Left renal pelvis (tissue), 4 donors: ENCODE measurements at places on chromosomes 2 and 18. TPM values are rescaled to one million over a fixed set of nuclear protein-coding genes. Genes with fewer than 3 reads are reported as not detected.

DNA sequence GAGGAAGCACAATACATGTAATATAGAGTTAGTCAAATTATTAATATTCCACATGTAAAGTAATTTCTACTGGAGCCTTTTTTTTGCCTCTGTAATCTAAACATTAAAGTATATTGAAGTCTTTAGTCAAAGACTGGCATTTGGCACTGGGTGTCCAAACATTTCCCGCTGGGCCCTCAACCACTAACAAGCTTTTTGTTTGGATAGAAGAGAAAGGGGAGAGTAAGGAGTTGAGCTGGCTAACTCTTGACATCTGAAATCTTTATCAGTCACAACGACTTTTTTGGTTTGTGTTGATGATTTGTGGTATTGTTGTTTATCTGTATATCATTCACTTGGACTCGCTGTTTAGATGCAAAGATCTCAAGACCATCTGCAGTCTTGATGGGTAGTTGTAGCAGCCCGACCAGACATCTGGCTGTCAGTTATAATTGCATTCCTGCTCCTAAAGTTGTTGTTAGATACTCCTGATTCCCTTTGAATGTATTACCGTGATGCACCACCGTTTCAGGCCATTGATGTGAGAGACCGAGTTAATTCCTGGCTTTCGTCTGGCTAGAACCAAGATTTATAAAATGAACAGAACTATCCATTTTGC lies 379.6 kb downstream of the MTX2 start:
- no peak for DNase-seq

OR6B2 gene
- polyA plus RNA-seq: not detected

GRCh38 chr2:105712166-105712915 lies 32.4 kb upstream of the NCK2 start:
- DNase-seq: no peak

PROKR1 gene
- polyA plus RNA-seq: 0.62 TPM

GRCh38 chr2:12050396-12050795 lies 304.0 kb downstream of the LPIN1 start:
- DNase-seq: no peak

GRCh38 chr2:230939066-230939591 lies 14.1 kb upstream of the GPR55 start:
- DNase-seq: no peak

RNF152 gene
- 8.4 TPM for polyA plus RNA-seq

- DNase-seq: no peak
Observed at GRCh38 chr2:235333076-235333475, 160.8 kb upstream of the AGAP1 start.

DNA sequence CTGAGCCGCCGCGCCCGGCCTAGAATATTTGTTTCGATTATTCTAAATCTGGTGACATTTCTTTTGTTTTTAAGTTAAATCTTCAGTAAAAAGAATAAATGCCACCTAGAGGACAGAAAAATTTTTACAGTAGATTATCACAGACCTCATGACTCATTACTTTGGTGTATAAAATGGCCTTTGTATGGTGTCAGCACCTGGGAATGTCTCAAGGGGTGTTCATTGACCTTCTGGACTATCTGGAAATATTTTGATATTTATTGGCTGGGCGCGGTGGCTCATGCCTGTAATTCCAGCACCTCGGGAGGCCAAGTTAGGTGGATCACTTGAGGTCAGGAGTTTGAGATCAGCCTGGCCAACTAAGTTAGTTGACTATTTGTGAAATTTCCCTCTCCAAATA lies 30.3 kb upstream of the SLC30A6 start:
- no peak for DNase-seq

- DNase-seq: no peak
Observed at GRCh38 chr2:196274387-196274809, 103.0 kb upstream of the STK17B start.

GRCh38 chr2:150162241-150162942 lies 325.1 kb downstream of the RND3 start:
- DNase-seq: no peak

TBC1D8 gene
- 44.2 TPM for polyA plus RNA-seq

BOLL gene
- polyA plus RNA-seq: not detected
